ENCODE measurements at places on chromosomes 7 and 10.

- DNase-seq = no peak
Observed at GRCh38 chr7:93968911-93969620, 35.1 kb downstream of the BET1 start.

DNA sequence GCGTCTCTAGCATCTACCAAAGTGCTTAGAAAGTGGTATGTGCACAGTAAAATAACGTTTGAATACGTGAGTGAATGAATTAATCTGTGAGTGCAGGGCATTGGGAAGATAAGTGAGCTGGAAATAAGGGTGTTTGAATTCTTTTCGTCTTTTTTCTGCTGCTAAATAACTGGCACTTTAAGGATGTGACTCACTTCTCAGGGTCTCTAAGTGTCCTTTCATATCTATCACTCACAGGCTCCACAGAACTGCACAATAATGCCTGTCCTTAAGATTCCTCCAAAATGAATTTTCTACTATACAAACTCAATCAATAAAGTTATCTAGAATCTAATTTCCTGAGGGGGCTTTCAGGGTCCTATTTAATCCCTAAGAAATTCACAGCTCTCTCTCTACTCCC is 3.2 kb upstream of the DGKB start:
- DNase-seq = no peak

- DNase-seq = no peak
Observed at GRCh38 chr10:71294091-71294561, 24.9 kb upstream of the SLC29A3 start.

GRCh38 chr10:93807371-93807770 is 49.6 kb downstream of the LGI1 start:
- no peak for DNase-seq

DNA sequence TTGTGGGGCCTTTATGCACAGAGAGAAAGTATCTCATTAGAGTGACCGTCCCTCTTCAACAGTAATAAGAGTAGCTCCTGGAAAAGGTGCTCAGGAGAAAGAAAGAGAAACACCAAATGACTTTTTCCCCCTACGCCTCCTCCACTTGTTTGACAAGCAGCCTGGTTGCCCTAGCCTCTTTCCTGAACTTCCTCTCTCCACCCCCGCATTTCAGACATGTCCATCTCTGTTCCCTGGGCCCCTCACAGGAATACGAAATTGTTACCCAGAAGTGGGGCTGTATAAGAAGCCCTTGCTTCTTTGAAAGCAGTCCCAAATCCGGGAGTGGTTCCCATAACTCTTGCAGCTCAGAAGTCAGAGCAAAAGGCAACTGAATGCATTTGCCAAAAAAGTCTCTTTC is 119.6 kb upstream of the ADO start:
- no peak for DNase-seq

DNA sequence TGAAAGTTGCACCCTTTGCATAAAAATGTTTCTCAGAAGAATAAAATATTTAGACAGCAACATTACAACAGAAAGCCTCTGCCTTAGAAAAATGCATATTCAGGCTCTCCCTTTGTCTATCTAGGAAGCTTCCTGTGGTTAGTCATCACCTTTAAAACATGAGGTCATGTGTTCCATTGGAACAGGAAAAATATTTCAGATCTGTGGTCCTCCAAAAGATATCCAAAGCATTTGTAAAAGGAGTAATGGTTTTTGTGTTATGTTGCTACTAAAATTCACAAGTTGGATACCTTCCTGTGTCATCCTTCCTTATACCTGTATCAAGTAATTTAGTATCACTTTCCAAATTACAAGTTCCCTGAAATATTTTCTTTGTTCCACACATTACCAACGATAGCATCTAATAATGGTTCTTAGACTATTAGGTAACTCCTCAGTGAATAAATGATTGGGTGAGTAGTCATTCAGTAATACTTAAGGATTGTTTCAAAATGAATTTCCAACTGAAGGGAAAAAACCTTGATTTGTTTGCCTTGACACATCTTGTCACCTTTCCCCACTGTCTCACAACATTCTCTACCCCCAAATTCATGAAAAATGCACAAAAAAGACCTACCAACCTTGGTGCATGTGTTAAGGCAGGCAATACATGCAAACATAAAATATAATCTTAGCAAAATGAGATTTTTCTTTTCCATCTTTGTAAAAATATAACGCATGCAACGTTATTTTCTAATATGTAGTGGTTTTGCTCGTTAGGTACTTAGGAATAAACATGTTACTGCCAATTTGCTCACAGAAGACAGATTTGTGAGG is 19.7 kb upstream of the RHOBTB1 start:
- DNase-seq = no peak

- no peak for DNase-seq
Observed at GRCh38 chr7:134462337-134462925, 3.5 kb upstream of the AKR1B1 start.

DNA sequence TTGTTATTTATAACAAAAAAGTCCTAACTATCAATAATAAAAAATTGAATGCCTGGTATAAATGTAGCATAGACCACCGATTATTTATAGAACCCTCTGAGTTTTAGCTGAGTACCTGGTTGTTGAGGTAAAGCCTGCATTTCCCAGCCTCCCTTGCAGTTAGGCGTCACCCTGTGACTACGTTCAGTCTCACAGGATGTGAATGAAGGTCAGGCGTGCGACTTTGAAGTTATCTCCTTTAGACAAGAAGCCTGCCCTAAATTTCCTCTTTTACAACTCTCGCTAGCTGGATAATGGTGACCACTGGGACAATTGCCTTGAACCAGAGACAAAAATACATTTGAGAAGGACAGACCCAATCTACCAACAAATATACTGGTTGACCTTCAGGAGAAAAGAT is 67.5 kb upstream of the TES start:
- DNase-seq = peak; percentile 23

DNA sequence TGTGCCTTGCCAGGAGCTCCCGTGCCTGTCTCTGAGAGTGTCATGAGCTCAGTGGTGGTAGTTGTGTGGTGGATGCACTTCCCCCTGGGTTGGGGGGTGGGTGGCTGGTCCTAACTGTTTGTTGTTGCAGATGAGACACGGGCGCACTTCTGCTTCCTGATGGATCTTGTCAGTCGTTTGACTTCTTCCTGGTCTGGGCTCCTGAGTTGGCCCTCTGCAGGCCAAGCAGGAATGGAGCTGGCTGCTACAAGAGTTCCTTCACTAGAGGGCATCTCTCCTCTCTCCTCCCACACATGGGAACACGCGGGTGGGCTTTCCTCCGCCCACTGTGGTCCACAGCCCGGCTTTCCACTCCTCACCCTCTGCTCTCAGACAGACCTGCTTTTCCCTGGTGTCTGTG is 82.0 kb downstream of the BMS1 start:
- DNase-seq = no peak
